ENCODE measurements at places on chromosomes 2 and 18.

DNA sequence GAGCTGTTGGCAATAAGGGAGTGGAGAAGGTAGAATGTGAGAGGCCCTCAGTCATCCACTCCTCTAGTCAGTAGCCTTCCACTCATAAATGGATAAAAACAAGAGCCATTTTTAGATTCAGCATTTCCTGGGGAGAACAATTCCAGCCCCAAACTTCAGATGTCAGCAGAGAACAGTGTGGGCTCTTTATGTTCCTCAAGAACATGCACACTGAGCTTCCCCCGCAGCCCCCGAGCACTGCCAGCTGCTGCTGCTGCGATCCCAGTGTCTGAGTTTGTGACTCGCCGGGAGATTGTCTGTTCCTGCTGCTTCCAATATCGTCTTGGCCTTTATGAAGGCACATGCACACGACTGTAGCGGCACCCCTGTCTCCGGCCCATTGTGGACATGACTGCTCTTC lies 143.7 kb upstream of the CTNNA2 start:
- no peak for DNase-seq

- DNase-seq, result no peak
Observed at GRCh38 chr2:33229646-33230045, 246.8 kb upstream of the RASGRP3 start.

GRCh38 chr18:77635451-77635850 lies 385.8 kb downstream of the GALR1 start:
- DNase-seq, result no peak

DNA sequence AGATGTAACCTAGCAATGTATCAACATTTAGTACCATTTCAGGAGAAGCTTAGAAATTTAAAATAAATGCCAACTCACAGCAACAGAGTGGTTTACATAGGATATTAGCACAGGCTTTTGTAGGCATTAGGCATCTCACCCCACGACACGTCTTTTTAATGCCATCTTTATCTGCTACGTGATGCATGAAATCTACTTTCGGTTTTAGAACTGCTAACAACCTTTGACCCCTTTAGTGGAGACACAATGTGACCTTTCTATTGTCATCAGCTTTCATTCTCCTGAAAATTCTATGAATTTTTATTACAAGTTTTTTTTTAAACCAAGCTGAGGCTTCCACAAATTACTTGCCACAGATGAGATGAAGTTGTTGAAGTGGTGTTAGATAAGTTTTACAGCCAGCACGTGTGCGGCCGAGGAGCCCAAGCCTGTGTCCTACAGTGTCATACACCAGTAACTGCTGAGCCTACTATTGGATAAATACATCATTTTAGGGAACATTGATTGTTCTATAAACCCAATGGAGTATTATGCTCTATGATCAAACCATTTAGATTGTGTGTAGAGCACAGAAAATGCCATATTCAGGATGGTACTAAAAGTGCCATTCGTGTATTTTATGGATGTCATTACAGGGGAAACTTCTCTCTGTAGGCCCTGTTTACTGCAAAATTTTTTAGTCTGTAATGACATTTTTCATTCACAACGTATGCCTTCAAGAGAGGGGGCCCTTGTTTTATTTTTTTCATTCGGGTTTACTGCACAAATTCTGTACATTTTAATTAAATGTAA lies 151.6 kb downstream of the PTGR3 start:
- no peak for DNase-seq

DNA sequence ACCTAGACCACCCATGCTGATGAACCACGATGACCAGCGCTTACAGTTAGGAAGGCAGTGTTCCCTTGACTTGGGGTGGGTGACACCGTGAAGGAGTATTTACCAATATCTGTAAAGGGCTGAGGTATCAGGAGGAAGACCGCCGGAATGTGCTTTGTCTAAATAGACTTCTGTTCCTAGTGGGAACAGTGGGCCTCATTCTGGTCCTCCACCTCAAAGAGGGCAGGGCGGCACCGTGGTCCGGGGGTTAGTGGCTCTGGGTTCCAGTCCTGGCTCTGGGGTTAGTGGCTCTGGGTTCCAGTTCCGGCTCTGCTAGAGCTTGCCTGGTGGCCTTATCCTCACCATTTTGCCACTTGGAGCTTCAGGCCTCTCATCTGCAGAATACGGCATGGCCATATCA lies 91.6 kb upstream of the SMAD2 start:
- no peak for DNase-seq

DNA sequence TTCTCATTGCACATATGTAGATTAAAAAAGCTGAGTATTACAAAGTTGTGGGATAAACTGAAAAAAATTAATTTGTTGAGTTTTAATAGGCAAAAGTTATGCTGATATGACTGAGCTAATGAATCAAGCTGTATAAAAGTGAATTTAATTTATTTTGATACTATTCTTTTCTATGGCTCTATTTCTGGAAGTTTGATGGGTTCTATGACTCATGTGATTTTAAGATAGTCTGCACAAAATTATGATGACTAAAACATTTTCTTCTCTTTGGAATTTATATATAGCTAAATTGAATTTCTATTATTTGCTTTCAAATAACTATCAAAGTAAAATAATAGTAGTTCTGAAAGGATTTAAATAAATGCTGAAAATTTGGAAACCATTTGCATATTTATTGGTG lies 71.0 kb upstream of the MMADHC start:
- no peak for DNase-seq

DNA sequence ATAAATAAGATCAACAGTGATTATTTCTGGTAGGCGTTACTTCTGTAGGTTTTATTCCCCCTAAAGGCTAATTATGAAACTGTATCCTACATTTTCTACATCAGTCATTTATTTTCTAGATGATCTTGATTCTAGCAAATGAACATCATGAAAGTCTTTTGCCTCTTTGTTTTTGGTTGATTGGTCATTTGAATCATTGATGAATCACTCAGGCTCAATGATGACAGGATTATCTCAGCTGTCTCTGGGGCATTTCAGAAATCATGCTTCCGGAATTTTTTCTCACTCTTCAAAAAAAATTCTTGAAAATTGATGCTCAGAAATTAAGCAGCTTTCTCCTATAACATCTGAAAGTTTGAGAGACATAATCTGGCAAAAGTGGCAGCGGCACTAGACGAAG lies 298.9 kb upstream of the TCF4 start:
- no peak for DNase-seq

DNA sequence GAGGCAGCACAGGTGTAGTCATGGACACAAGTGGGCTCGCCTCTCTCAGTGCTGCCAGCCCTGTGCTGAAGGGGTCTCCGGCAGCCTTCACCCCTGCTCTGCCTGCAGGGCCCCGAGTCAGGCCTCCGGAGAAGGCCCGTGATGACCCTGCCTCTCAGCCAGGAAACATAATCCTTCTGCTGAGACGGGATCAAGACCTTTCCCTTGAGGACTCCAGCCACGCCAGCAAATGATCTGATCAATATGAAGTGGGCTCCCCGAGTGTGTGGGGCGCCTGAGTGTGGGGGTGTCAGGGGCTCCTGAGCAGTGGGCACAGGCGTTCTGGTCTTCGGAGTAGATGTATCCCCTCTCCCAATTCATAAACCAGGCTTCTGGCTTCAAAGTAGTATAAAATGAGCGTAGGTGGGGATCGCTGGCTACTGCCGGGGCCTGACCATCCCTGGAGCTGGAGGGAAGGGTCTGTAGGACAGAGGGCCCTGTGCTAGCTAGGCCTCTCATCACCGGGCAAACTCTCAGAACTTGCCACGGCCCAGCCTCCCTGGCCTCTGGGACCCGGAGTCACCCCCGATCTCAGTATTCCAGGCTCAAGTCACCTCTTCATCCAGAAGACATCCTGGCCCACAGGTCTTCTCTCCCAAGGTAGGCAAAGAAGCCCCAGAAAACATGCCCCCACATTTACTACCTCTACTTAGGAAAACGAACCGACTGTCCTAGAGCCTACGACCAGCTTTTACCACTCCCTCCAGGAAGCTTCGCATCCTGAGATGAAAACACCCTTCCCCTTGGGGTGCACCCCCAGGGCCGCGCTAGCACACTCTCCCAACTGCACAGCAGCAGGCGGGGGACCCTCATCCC lies 33.6 kb downstream of the CRACDL start:
- no peak for DNase-seq

GRCh38 chr2:50490991-50491390 lies 540.9 kb downstream of the NRXN1 start:
- DNase-seq, result no peak

GRCh38 chr18:45275367-45276113 lies 339.7 kb upstream of the SLC14A2 start:
- DNase-seq, result no peak

DNA sequence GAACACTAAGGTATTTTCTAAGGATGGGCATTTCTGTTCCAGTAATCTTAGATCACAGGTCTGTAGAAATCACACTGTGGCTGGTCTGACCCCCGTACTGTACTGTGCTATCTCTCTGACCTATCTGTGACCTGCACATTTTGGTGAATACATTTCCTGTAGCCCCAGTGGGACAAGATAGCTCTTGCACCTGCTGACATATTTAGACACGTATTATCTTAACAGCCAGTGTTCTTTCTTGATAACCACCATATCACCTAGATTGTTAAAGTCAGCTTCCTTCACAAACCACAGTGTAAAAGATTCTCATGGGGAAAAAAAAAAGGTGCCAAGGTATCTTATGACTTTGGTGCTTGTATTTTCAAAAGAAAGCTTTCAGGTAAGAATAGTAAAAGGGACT lies 39.8 kb upstream of the TMEM247 start:
- no peak for DNase-seq

- DNase-seq, result no peak
Observed at GRCh38 chr2:86031151-86031550, 74.5 kb downstream of the POLR1A start.

GRCh38 chr2:139142252-139142880 lies 362.2 kb upstream of the NXPH2 start:
- no peak for DNase-seq

- DNase-seq, result no peak
Observed at GRCh38 chr2:234493796-234494195, 3.1 kb downstream of the ARL4C start.

GRCh38 chr2:112055730-112056625 lies 909 bp downstream of the TMEM87B start:
- no peak for DNase-seq

DNA sequence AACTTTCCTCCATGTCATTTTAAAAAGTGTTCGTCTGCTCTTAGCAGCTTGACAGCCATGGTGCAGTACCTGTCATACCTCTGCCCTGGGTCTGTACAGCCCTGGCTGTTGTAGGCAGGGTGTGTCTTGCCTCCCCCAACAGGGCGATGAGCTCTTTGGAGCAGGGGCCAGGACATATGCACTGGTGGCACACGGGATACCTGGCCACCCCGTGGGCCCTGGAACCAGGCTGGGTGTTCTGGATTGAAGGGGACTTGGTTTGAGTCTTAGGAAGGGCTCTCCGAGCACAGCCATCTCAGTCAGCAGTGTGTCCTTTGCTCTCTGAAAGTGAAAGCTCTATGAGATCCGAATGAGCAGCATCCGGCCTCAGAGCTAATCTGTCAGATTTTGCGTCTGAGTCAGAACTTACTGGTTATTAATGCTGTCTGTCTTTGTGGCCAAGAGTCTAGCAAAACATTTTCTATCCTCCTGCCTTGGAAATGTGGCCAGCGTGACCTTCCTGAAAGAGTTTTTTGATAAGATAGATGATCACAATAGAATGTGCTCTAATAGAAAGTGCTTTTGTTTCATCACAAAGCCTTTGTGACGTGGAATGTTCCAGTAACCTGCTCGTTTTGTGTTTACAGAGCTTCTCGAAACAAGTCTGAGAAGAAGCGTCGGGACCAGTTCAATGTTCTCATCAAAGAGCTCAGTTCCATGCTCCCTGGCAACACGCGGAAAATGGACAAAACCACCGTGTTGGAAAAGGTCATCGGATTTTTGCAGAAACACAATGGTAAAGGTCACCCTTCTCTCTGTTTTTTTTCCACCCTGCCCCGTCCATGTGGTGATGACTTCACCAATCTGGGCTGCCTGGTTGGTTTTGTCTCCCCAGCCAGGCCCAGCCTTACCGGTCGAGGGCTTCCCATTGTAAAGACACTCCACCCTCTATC lies 77.3 kb upstream of the RPL31 start:
- no peak for DNase-seq

DNA sequence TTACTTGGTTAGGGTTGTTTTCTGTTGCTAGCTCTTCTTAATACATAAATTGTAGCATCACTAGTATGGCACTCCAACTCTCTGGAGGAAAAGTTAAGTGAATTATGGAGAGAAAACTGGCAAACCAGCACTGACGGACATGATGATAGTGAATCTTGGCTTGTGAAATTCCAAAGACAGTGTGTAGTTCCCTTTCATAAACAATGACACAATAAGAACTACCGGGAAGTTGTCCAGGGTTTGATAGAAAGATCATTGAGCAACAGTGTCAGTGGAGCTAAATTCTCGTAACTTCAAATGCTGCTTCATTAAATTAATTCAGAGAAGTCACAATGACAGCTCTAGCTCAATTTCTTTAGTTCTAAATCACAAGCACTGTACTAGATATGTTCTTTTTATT lies 66.5 kb downstream of the RIT2 start:
- no peak for DNase-seq

GRCh38 chr18:37449618-37450017 lies 116.0 kb downstream of the CELF4 start:
- DNase-seq, result no peak

- DNase-seq, result no peak
Observed at GRCh38 chr2:45820048-45820447, 168.6 kb downstream of the PRKCE start.

- DNase-seq, result no peak
Observed at GRCh38 chr2:107663632-107664031, 163.1 kb upstream of the RGPD4 start.

Measured in NCI-H2081 treated with DMSO at 0.1 percent for 48 hours (cell line).